NK-92 treated with Interleukin-12 subunit alpha and Interleukin-12 subunit beta, amount 100 ng/mL, for 24 hours (cell line): ENCODE measurements at places on chromosomes 7 and 10.

DNA sequence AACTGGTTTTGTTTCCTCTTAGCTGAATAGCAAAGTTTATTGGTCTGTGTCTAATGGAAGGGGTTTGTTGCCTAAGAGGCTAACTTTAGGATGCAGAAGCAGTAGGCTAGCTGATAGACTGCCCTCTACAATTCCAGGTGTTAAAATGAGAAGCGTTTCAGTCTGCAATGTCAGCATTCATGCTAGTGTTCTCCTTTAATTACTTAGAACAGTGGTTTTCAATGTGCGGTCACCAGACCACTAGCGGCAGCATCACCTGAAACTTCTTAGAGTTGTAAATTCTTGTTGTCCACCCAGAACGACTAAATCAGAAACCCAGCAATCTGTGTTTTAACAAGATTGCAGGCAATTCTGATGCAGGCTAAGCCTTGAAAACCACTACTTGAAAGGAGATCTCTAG, 392.9 kb downstream of the IPMK start:
- no peak for DNase-seq

GRCh38 chr7:73812996-73813395, 17.8 kb upstream of the CLDN4 start:
- no peak for DNase-seq

- no peak for DNase-seq
These were observed 12.4 kb upstream of the NRG3 start for GRCh38 chr10:81862596-81862995.

- DNase-seq, result no peak
These were observed 17.2 kb downstream of the SGPL1 start for GRCh38 chr10:70832852-70833528.
